Cortex of kidney (tissue), 1 donor: ENCODE measurements at places on chromosomes 1 and 21.

DNA sequence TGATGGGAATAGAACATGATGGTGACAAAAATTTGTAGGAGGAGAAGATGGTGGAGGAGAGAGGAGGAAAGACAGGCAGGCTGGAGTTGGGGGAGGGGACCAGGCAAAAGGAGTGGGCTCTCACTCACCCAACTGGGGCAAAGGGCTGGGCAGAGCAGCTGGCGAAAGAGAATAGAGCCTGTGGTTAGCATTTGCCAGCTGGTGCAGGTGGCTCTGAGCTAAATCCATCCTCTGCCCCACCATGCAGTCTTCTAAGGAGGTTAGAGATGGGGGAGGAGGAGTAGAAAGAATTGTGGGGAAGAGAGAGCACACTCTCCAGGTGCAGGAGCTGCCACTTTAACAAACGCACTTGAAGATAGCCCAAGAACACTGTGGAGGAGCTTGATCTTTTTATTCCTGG is 27.6 kb upstream of the SLAMF1 start:
- DNase-seq = no peak

DNA sequence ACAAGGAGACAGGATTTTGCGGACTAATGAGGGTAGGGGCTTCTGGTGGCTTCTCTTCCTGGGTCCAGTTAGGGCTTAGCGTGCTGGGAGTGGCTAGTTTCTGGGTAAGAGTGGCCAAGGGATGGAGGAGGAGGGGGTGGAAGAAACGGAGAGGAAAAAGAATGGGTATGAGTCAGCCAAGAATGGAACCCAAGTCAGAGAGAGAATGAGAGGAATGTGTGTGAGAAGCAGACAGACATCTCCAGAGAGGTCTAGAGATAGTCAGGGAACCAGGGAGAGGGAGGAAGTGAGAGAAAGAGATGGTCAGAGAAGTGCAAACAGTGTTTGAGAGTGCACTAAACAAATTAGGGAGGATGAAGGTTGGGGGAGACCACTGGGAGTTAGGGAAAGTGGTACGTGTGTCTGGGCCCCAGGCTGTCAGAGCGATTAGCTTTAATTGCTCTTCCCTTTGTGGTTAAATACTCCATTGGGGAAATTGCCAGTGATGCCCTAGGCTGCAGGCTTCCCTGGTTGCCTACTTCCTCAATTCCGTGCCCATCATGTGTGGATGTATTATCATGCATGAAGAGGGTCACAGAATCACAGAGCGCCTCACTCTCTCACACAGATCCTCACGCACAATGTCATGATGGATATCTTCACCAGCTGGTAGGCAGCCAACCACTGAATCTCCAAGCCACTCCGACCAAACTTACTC is 1.4 kb downstream of the PEA15 start:
- DNase-seq = no peak

GRCh38 chr1:202998836-202999750 is 8.1 kb upstream of the TMEM183A start:
- DNase-seq = no peak

DNA sequence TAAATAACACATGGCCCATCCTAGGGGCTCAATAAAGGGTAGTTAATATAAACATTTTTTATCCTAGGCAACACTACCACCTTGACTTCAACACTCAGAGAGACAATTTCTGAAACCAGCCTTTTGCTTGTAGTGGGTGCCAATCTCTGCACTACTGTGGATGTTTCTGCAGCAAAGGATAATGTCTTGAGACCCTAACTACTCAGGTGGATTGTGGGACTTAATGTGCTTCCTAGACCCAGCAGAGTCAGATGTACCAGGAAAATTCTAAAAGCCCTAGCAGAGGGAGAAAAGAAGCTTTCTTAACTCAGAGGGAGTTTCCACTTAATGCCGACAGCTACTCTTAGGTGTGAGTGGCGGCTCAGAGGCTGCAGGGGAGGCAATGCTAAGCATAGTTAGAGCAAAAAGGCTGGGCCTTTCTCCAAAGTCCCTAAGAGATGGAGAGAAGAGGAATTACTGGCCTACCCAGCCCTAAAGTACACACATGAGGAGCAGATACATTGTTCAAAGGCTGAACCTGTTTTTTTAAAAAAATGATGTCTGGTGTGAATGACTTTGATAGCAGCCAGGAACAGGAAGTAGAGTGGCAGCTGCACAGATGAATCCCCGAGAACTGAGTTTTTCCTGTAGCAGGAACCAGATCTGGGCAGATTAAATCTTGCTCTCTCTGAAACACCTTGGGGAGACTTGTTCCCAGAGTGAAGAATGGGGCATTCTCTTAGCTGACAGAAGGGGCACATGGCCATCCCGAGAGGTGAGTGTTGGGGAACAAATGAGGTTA is 33.5 kb upstream of the ABCD3 start:
- no peak for DNase-seq

DNA sequence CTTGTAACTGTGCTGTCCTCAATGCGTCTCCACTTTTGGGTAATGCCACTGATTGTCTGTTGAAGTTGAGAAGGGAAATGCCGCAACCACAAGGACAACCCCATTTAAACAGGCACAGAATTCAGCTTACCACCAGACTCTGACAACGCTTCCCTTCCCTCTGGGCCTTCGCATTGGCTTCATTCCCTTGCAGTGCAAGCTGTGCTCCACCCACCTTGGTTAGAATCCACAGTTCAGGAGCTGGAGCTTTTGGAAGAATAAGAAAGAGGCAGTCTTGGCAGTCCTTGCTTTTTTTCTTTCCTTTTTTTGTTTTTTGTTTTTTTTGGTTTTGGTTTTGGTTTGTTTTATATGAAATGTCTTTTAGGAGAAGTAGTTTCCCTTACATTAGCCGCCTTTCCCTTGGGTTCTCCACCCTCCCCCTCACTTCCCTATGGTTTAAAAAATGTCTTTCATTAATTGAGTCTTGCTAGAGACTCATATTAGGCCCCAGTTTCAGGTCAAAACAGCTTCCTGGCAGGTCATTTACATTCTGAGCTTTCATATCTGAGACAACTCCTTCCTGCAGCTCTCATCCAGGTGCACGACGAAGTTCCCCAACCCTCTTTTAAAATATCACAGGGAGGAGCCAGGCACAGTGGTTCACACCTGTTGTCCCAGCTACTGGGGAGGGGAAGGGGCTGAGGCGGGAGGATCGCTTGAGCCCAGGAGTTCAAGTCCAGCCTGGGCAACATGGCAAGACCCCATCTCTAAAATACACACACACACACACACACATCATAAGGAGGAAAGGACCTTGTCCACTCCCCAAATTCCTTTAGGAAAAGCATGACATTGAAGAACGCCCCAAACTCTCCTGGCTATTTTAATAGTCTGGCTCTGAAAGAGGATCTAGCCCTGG is 20.7 kb upstream of the LAX1 start:
- DNase-seq = no peak

DNA sequence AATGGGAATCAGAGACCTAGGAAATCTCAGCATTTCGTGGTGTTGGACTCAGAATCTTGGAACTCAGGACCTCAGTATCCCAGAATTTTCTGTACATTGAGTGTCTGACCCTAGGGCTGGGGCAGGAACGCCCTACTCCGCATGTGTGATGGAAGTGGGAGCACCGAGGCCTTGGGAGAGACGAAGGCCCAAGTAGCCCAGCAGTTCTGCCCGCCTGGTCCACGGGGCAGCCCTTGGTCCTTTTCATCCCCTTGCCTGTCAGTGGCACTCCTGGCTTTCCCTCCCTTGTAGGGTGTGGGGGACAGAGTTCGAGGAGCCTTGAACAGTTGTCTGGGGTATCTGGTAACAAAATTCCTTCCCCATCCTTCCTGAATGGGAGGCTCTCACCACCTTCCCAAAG is 10.2 kb downstream of the A3GALT2 start:
- DNase-seq = no peak

DNA sequence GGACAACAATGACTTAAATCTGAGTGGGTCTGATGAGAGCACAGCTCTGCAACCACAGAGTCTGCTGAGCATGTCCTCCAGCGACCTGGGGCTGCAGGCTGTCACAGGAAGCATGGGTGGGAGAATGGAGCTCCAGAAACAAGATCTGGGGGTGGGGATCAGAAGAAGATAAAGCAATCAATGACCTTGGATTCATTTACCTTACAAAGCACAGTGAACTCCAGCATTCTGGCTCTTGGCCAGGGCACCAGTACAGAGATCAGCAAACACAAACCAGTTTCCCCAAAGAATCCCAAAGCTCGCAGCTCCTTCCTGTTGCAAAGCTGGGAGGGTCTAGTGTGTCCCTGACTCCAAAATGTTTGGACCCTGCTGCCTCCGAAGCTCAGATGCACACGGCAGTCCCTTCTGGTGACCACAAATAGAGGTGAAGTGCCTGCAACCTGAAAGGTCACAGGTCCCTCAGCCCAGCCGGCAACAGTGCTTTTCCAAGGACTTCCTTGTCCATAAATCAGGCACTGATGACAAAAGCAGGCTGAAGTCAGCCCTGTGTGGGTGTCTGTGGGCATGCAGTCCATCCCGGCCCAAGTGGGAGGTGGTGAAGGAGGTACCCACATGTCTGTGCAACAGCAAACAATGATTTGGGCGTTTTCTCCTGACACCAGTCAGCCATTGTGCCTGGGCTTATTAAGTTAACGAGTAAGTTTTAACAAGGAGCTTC is 76.1 kb downstream of the SH3BGR start:
- no peak for DNase-seq

DNA sequence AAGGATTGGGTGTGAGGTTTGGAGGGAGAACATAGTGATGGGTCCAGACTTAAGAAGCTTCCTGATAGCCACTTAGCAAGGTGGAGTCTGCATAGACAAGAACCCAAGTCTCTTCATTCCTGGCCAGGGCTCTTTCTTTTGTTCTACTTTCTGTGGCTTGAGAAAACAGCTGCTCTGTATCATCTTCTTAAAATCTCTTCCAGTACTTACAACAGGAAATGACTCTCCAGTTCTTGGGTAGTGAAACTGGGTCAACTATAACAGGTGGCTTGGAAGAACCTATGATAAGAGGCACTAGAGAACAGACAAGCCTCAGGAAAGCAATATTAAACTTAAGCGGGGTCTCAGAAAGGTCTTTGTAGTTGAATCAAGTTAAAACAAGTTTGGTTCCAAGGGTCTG is 148.1 kb upstream of the USP24 start:
- DNase-seq = no peak

GRCh38 chr1:18539171-18539570 is 58.4 kb downstream of the KLHDC7A start:
- no peak for DNase-seq

DNA sequence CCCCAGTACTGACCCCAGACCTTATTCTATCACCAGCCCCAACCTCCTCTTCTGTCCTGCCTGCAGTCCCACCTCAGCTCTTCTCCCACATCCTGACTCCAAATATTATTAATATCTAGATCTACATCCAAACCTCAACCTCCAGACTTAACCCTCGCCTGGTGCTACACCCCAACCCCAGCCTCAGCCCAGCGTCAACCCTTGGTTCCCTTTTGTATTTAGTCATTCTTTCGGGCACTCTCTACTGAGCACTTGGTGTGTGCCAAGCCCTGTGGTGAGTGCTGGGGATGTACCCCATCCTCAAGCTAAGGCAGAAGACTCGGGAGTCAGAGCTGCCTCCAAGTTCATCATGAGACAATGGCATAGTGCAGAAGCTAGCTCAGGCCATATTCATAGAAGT is 1.1 kb downstream of the SHISAL2A start:
- no peak for DNase-seq

GRCh38 chr1:40858856-40859416 is 3.2 kb downstream of the CITED4 start:
- DNase-seq = no peak

- no peak for DNase-seq
These were observed 58.8 kb downstream of the TOMM20 start for GRCh38 chr1:235069577-235070563.

DNA sequence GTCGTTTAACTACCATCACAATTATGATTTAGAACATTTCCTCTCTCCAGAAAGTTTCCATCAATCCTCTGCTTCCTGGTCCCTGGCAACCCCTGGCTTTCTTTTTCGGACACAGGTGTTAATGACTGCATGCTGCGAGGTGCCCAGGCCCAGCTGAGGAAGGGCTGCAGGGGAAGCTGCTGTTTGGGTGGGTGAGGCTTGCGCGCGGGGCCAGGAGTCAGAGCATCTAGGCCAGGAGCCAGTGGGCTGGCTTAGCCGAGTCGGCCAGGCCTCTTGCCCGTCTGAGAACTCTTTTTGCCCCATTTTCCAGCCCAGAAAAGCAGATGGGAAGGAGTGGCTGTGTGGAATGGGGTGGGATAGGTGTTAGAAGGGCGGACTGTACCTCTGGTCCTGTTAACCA is 51.5 kb downstream of the NAV1 start:
- DNase-seq = no peak

DNA sequence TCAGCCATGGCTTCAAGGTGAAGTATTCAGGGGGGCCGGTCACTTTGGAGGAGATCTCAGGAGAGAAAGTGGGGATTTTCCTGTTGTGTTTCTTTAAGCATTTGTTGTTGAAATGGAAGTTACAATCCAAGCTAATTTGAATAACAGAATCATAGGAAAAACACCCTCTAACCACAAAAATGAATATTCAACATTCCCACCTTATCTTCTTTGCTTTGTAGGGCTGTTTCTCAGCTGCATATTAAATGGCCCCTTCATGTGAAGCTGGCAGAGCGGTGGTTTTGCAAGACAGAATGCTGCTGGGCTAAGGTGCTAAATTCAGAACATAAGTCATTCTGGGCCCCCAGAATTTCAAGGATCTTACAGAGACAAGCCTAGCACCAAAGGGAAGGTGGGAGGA is 279.0 kb downstream of the RRAGC start:
- DNase-seq = no peak

- no peak for DNase-seq
These were observed 30.8 kb upstream of the PTGFRN start for GRCh38 chr1:116878804-116879477.

- no peak for DNase-seq
These were observed 512.7 kb upstream of the ZRANB2 start for GRCh38 chr1:71593523-71593922.

DNA sequence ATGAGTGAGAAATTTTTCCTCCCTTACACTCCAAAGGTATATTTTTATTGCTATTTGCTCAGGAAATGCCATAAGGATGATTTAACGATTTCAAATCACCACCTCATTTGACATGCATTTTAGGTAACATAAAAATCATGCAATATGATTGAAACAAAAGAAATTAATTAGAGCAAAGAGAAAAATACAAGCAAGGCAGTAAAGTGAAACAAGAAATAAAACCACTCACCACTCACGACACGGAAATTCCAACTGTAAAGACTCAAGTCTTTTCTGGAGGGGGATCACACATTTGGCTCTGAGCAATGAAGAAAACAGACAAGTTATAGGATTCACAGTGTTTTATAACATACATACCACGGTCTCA is 86.8 kb upstream of the ARHGAP29 start:
- DNase-seq = no peak

DNA sequence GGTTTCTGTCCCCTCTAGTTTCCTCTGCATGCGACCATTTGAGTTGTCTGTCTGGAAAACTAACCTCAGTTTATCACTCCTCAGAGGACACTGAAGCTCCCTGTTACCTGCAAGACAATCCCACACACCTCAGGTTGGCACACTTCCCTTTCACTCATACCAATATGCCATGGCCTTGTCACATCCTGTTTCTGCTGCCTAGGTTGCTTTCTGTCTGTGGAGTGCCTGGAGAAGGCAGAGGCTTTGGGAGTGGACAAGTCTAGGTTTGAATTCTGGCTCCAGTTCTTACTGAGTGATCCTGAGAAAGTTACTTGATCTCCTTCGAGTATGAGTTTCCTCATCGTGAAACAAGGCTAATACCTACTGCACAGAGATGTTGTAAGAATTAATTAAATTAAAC is 171.5 kb upstream of the CACYBP start:
- DNase-seq = no peak
